ENCODE measurements at places on chromosomes 3 and 15.

DNA sequence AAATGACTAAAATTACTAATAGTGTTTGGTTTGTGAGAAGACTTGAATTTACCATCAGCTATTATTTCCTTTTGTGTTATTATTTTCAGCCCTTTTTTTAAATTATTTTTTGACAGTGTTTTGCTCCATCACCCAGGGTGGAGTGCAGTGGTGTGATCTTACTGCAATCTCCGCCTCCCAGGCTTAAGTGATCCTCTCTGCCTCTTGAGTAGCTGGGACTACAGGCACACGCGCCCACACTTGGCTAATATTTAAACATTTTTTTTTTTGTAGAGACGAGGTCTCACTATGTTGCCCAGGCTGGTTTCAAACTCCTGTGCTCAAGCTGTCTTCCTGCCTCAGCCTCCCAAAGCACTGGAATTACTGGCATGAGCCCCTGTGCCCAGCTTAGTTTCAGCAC is 31.7 kb upstream of the UTS2B start:
- no peak for DNase-seq

DNA sequence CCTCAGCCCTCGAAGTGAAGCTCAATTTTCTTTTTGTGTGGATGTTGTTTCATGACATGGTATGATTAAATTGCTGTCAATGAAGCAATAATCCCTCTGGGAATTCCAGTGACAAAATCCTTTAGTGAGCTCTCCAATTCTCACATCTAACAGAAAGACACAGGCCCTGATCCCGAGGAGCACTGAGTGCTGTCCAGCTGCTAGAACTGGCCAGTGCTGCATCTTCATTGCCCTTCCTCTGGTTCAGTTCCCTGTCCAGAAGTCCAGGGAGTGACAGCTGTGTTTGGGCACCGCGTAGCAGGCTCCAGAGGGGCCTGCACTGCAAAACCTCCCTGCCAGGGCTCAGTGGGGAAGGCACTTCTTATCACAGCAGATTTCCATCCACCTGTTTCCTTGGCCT is 516.8 kb upstream of the ATP11B start:
- DNase-seq, result no peak

DNA sequence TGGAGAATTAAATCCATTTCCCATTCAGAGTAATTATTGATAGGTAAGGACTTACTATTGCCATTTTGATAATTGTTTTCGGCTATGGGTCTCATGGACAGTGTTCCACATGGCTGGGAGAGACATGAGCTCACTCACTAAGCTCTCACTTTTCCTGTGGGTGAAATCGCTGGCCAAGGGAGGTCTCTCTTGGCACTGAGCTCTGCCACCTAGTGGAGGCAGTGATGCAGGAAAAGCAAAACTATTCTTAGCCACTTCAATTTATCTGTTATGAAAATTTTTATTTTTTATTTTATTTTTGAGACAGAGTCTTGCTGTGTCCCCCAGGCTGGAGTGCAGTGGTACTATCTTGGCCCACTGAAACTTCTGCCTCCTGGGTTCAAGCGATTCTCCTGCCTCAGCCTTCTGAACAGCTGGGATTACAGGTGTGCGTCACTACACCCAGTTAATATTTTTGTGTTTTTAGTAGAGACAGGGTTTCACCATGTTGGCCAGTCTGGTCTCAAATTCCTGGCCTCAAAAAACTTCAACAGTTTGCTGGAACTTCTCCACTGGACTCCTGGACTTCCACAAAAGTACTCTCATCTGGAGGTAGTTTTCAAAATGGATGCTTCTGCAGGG is 4.7 kb upstream of the RNF13 start:
- DNase-seq, result peak; percentile 22

DNA sequence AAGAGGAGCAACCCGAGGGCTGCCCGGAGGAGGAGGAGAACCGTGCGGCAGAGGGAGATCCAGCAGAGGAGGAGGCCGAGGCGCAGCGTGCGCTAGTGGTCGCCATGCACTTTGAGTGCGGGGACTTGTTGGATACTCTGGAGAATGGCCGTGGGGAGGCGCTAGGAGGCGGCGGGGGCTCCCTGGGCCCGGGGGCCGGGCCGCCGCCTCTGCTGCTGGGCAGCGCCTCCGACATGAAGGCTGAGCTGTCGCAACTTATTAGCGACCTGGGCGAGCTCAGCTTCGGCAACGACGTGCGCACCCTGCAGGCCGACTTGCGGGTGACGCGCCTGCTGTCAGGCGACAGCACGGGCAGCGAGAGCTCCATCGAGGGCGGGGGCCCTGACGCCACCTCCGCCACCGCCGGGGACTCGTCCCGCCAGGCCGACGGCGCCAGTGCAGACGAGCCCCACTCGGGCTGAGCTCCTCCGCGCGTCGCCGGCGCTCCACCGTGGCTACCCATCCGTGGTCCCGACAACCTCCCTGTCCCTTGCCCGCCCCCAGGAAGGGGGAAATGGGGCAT is 2.0 kb downstream of the FAM43A start:
- peak; percentile 67 for DNase-seq

GRCh38 chr15:64893481-64894394 is 18.0 kb upstream of the ANKDD1A start:
- DNase-seq, result peak; percentile 88

- DNase-seq, result no peak
Observed at GRCh38 chr3:127375151-127375930, 87.5 kb upstream of the PRR20G start.

DNA sequence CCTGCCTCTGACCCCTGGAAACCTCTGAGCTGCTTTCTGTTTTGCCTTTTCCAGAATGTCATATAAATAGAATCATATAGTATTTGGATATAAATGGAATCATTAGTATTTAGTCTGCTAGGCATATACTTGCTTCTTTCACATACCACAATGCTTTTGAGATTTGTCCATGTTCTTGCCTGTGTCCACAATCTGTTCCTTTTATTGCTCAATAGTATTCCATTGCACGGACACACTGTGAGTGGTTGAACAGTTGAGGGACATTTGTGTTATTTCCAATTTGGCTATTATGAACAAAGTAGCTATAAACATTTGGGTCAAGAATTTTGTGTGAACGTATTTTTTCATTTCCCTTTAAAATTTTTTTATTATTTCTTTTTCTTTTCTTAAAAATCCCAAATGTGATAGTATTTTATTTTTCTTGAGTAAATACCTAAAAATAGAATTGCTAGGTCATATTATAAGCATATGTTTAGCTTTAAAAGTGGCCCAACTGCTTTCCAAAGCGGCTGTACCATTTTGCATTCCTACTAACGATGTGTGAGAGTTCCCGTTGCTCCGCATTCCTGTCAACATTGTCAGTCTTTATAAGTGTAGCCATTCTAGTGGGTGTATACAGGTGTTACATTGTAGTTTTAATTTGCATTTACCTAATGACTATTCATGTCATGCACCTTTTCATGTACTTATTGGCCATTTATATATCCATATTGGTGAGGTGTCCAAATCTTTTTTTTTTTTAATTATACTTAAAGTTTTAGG is 26.5 kb downstream of the WDR53 start:
- no peak for DNase-seq

DNA sequence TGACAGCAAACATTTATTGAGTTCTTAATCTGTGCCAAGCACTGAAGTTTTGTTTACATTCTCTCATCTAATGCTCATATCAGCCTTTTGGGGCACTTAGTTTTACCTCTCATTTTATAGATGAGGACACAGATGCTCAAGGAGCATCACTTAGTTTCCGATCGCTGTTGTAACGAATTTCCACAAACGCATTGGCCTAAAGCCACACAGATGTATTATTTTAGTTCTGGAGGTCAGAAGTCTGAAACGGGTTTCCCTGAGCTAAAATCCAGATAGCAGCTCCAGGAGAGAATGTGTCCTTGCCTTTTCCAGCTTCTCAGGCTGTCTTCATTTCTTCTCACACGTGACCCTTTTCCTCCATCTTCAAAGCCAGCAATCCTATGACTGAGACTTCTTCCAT is 11.1 kb downstream of the SEMA6D start:
- no peak for DNase-seq

- no peak for DNase-seq
Observed at GRCh38 chr3:88809993-88810392, 297.4 kb upstream of the EPHA3 start.

DNA sequence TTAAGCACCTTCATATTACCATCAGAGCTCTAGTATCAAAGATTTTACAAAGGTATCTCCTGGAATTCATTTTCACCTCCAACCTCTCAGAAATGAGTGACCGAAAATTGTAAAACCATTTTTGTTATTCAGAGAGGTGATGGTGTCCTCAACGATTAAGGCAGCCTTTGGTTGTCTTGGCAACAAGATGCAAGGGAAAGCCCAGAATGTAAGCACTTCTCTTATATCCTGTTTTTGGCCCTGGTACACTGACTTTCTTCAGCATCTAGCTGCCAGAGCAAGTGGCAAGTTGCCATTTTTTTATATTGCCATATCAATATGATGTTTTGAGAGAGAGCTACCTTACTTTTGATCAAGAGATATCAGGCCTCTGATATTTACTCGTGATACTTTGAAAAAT is 384.9 kb upstream of the NECTIN3 start:
- DNase-seq, result no peak

GRCh38 chr3:1381647-1382036 is 288.8 kb downstream of the CNTN6 start:
- no peak for DNase-seq

GRCh38 chr3:124688581-124689454 is 41.4 kb upstream of the UMPS start:
- peak; percentile 45 for DNase-seq

- DNase-seq, result no peak
Observed at GRCh38 chr15:69529961-69530633, 77.5 kb downstream of the RPLP1 start.

- no peak for DNase-seq
Observed at GRCh38 chr3:3109407-3110298, 521 bp downstream of the IL5RA start.

- no peak for DNase-seq
Observed at GRCh38 chr15:70967646-70968045, 75.0 kb downstream of the LRRC49 start.

- DNase-seq, result no peak
Observed at GRCh38 chr3:146750196-146750595, 145.1 kb upstream of the PLSCR5 start.

DNA sequence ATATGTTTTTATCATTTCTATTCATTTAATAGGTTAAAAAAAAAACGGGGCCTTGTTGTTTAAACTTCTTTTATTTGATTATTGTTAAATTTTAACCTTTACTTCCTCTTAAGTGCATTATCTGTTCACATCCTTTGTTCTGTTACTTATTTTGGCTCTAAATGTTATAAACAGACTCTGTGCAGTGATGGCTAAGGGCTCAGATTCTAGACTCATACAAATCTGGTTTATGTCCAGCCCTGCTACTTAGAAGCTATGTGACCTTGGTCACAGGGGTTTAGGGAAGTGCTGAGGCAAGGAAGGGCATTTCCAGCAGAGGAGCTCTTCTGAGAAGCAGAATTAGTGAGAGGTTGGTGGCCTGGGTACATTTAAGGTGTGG is 55.3 kb upstream of the VILL start:
- no peak for DNase-seq

- DNase-seq, result no peak
Observed at GRCh38 chr15:27679203-27679602, 419.9 kb downstream of the OCA2 start.

DNA sequence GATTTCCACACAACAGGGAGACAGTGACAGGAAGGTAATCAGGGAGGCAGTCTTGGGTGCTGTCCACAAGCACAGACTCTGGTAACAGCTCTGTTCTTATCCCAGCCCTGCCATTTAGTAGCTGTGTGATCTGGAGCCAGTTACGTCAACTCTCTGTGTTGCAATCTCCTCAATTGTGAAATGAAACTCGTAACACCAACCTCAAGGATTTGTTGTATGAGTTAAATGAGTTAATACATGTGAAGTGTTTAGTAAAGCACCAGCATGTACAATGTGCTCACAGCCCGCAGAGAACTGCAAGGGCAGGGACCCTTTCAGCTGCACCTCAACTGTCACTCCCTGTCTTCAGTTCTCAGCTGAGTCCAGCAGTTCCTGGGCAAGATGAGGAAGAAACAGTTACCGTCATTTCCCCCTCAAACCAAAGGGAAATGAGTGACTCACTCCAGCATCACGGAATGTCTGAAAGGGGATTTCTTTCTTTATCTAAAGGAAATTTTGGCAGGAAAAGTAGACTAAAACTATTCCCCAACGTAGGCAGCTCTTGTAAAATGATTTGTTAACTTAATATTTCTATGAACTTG is 39.9 kb upstream of the MB21D2 start:
- DNase-seq, result no peak

GRCh38 chr3:12940854-12941253 is 99.5 kb upstream of the RPL32 start:
- no peak for DNase-seq

DNA sequence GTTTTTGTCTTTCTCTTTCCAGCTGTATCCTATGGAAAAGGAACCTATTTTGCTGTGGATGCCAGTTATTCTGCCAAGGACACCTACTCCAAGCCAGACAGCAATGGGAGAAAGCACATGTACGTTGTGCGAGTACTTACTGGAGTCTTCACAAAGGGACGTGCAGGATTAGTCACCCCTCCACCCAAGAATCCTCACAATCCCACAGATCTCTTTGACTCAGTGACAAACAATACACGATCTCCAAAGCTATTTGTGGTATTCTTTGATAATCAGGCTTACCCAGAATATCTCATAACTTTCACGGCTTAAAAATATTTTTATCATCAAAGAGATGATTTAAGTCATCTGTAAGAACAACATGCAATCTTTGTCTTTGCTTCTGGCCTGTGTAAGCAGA is 44.9 kb upstream of the PARP14 start:
- DNase-seq, result no peak

- no peak for DNase-seq
Observed at GRCh38 chr3:97793420-97794019, 28.3 kb upstream of the CRYBG3 start.

DNA sequence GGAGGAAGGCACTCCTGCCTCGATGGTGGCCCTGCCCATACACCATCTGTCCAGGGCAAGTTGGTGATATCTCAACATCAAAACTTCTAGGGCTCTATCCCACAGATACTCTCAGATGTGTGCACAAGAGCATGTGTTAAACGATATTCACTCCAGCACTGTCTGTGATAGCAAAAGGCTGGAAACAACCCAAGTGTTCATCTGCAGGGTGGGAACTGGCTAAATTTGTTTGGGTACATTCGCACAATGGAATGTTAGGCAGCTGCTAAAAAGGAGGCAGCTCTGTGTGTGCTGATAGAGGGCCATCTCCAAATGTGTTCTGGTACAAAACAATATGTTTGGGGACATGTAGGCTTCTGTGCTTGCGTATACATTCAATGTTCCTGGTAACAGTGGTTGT is 19.8 kb downstream of the IGDCC4 start:
- no peak for DNase-seq

DNA sequence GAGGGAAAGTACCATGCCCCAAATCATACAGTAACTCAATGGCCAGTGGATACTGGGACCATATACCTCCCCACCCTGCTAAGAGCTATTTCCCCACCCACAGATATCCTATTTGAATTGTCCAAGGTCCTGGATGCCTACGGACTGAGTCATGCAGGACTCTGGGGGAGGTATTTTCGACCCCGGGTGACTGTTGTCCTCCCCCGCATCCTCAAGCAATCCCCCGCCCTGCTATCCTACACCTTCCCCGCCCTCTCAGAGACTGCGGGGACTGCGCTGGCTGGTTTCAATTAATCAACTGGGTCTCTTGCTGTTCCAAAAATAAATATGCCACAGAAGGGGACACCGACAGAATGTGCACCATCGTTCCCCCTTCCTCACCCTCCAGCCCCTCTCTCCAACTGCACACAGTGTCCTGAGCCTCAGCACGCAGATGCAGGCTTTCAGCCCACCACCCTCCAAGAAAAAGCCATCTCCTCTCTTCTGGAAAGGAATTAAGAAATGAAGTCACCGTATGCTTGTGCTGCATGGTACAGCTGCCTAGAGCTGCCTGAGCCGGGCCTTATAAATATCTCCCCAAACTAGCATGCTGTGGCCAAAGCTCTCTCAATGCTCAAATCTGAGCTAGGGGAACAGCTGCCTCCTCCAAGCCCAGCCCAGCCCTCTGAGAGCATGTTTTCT is 8.1 kb downstream of the CAV3 start:
- DNase-seq, result no peak

Data from activated T-helper 1 cell treated with anti-CD3 and anti-CD28 coated beads, Interleukin-2, amount 50 U/mL, for 16 hours (primary cell).